ENCODE measurements at places on chromosomes 1 and 21. TPM values are rescaled to one million over a fixed set of nuclear protein-coding genes. Genes with fewer than 3 reads are reported as not detected.
A peak's percentile ranks its signal among the peaks of the same experiment; 100 is the strongest.

DNA sequence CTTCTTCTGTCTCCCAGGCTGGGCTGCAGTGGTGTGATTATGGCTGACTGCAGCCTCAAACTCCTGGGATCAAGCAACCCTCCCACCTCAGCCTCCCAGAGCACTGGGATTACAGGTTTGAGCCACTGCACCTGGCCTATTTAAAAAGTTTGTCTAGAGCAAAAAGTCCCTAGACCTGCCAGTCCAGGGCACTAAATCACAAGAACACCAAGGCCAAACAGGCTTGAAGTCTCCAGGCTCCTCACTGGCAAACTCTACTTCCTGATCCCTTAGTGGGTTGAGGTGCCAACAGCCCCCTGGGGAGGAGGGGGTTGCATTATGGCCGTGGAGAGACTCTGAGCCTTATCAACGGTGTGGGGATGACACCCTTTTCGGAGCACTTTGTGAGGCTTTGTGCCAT is 76.0 kb downstream of the CLIC6 start:
- no peak for DNase-seq

The TCHHL1 gene
- not detected for total RNA-seq

The LAD1 gene
- total RNA-seq = 2.2 TPM

The INSRR gene
- not detected for total RNA-seq

The PADI2 gene
- total RNA-seq = 0.86 TPM

GRCh38 chr1:99886841-99887240 is 36.7 kb downstream of the AGL start:
- peak; percentile 24 for DNase-seq

DNA sequence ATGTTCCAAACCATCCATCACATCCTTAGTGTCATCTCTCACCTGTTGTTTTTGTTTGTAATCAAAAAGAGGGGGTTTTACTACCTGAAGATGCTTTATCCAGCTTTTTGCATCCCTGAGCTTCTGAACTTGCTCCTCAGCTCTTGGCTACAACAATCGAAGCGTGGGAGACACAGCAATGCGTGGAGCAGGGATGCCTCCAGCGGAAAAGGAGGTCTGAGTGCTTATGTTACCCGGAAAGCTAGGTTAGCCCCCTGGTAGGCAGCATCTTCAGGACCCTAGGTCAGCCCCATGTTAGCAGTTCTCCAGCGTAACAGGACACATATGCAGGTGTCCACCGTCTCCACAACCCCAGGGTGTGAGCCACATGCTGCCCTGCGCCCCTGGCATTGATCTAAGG is 141.5 kb downstream of the RRAGC start:
- DNase-seq = no peak

GRCh38 chr1:23726686-23727085 is 16.6 kb upstream of the ELOA start:
- DNase-seq = no peak

The HMGCS2 gene
- not detected for total RNA-seq

GRCh38 chr1:150887018-150887417 is at the start of gene CTXND2:
TSS of gene CTXND2 (plus strand) at chr1:150887136. CDS start at chr1:150912315, 25,179 bp downstream.
- DNase-seq = no peak

GRCh38 chr21:44955798-44956175 is 16.0 kb downstream of the SLX9 start:
- DNase-seq = no peak

The S100A13 gene
- 277 TPM for total RNA-seq

DNA sequence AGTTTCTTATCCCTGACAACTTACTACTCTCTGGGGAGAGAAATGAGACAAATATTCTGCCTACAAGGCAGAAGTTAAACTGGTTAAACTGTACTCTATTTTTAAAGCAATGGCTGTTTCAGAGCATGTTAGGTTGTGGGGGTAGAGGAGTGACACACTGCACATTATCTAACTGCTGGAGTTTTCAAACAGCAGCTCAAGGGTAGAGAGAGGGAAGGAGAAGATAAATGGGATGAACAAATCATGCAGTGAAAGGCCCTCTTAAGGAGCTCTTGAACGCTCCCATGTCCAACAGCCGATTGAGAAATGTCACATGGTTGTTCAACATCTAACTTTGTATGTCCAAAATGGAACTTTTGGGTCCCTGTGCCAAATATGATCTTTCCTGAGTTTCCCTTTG is 14.0 kb upstream of the IFI44L start:
- DNase-seq = no peak

GRCh38 chr1:239555350-239555749 is 169.0 kb downstream of the CHRM3 start:
- no peak for DNase-seq

The LRRC53 gene
- not detected for total RNA-seq

DNA sequence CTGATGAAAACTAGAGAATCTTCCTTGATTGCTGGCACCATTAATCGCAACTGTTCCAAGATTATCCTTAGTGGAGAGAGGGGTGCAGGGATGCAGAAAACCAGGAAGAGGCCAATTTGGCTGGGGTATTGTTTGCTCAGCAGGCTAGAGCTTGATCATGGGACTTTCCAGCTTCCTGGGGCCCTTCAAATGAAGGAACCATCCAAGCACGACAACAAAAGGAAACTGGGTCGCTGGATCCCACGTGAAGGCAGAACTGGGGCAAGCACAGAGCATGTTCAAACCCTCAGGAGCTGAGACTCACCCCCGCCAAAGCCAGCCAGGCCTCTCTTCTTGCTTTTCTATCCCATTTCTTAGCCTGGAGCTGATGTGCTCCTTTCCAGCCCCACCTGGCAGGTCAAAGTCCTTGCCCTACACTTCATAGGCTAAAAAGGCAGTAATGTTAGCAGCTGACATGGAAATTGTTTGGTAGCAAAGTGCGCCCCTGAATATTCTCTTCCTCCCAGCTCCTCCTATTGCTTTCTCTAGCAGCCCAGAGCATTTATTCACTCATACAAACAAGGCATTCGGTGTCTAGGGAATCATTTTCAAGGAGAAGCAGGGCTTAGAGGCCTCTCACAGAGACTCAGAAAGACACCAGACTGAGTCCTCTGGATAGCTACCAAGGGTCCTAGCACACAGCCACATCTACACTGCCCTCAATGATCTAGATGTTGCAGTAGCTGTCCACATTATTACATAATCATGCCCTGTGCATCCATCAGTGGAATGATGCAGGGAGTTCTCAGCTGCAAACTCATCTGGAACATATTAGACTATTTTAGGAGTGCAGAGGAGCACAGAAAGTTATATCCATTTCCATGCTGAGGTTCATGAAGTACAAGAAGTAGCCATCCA is 11.5 kb downstream of the KCNA2 start:
- DNase-seq = no peak

GRCh38 chr1:147389532-147390184 is 147.2 kb downstream of the CHD1L start:
- DNase-seq = peak; percentile 41

DNA sequence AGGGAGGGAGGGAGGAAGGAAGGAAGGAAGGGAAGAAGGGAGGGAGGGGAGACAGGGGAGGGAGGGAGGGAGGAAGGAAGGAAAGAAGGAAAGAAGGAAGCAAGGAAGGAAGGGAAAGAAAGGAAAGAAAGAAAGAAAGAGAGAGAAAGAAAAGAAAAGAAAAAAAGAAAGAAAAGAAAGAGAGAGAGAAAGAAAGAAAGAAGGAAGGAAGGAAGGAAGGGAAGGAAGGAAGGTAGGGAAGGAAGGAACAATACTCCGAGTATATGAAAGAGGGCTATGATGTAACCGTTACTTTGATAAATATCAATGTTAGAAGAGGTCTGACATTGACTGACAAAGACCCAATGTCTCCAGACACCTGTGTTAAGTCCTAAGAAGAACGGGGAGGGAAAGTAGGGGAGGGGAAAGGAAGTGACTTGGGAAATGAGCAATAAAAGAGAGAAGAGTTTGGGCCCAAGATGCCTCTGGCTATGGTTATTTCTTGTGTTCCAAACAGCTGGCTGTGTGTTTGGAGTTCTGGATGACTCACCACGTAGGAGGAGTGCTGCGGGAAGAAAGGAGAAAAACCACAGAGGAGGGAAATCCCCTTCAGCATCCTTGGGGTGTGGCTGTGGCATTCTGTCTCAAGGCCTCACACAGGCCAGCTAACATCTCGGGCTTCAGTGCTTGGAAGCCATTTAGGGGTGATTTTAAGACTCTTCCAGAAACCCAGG is 37.0 kb upstream of the RXRG start:
- DNase-seq = peak; percentile 84

The KRTAP7-1 gene
- not detected for total RNA-seq

- DNase-seq = no peak
These were observed 64.5 kb downstream of the ZC3H11B start for GRCh38 chr1:219548386-219548785.

The FAM167B gene
- 0.23 TPM for total RNA-seq

GRCh38 chr1:85579622-85580021 is 939 bp upstream of the CCN1 start:
- peak; percentile 71 for DNase-seq

The ITGB2 gene
- total RNA-seq = 3.7 TPM

GRCh38 chr1:234953655-234954405 is 174.8 kb downstream of the TOMM20 start:
- DNase-seq = no peak

- no peak for DNase-seq
These were observed 15.6 kb downstream of the NIBAN1 start for GRCh38 chr1:184958554-184959353.

- DNase-seq = no peak
These were observed 112.8 kb downstream of the MRPS6 start for GRCh38 chr21:34186109-34186719.

GRCh38 chr1:219120624-219121544 is 52.8 kb upstream of the LYPLAL1 start:
- peak; percentile 85 for DNase-seq

GRCh38 chr1:150008699-150009098 is 1.8 kb downstream of the OTUD7B start:
- no peak for DNase-seq

GRCh38 chr1:175356727-175357126 is 164.2 kb upstream of the KIAA0040 start:
- DNase-seq = no peak

DNA sequence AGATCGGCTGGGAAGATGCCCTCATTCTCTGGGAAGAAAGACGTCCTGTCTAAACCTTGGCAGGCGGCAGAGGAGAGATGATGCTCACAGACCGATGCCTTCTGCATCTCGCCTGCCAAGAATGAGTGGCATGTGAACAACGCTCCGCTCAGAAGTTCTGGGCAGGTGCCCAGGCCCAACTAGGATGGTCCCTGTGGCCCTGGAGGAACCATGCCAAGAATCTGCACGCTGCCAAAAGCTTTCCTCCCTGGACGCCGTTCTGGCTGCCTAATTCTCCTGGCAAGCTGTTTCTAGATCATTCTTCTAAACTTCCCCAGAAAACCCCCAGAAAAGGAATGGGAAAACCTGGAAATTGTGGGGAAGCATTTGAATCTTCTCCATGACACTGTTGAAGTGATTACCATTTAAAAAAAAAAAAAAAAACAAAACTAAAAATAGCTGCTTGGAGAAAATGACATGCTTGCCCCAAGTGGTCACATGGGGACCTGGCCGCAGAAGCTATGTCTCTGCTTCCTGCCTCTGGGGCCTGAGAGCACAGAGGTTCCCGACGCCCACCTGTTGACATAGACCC is 440.9 kb downstream of the PRDM2 start:
- no peak for DNase-seq
